Mesenteric fat pad (tissue), 1 donor: ENCODE measurements at places on chromosomes 4 and X. TPM values are rescaled to one million over a fixed set of nuclear protein-coding genes. Genes with fewer than 3 reads are reported as not detected.

The MFAP3L gene
- 3.6 TPM for total RNA-seq

The LRRC66 gene
- total RNA-seq = 0.42 TPM

The IL9R gene
- total RNA-seq = 0.22 TPM

The ASB12 gene
- total RNA-seq = not detected

The GLRA3 gene
- not detected for total RNA-seq

The ABLIM2 gene
- 34.1 TPM for total RNA-seq

The VCX3A gene
- not detected for total RNA-seq

The CACNA1F gene
- total RNA-seq = not detected

The PNMA5 gene
- not detected for total RNA-seq

The HOPX gene
- total RNA-seq = 3.2 TPM

The ZNF630 gene
- total RNA-seq = 0.96 TPM

The CSAG2 gene
- total RNA-seq = not detected

The GPM6B gene
- total RNA-seq = 2.3 TPM

The EDNRA gene
- 3.6 TPM for total RNA-seq

DNA sequence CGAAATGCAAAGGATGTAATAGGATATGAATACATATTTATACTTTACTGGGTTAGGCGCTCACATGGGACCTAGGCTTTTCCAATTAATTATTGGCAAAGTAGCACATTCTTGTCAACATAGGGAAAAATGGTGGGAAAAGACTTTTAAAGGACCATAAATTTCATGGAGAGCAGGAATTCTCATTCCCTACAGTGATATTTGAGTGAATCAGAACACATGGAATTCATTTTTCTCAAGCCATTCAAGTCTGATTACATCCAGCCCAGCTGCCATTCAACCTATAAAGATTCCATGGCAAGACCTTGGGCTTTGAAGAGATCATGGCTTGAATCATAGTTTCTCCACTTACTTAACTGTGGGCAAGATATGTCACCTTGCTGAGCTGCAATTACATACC lies 150.4 kb downstream of the SOWAHB start:
- no peak for DNase-seq

DNA sequence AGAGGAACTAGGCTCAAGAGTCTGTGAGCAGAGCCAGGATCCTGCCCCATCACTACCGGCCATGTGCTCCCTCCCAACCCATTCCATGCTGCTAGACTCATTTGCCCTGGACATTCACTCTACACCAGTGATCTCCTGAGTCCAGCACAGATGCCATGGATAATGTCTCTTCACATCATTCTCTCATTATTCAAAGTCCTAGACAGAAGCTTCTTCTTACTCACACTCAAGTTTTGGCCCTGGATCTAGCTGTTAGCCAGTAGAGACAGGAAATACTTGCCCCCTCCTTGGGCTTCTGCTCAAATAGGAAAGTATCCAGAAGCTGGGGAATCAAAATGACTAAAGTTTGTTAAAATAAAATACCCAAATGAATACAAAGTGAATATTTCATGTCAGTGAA lies 266.8 kb upstream of the LDB2 start:
- no peak for DNase-seq

DNA sequence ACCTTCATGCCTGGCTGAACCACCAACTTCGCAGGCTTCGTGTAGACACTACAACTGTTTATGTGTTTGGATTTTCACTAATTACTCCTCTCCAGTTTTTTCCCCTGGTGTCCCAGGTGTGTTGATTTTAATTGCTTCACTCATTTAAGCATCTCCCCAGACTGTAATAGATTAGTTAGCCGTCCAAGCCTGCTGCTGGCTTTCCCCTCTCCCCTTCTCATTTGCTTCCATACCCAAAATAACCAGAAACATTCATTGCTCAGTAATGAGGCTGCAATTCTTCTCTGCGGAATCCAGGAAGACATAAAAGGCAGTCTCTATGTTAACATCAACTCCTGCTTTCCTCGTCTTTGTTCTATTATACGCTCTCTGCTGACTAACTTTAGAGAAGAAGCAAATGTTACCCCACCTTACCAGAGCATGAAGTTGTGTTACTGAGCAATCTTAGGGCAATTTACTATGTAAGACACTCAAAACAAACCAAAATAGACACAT lies 37.9 kb upstream of the SCRG1 start:
- DNase-seq = no peak

DNA sequence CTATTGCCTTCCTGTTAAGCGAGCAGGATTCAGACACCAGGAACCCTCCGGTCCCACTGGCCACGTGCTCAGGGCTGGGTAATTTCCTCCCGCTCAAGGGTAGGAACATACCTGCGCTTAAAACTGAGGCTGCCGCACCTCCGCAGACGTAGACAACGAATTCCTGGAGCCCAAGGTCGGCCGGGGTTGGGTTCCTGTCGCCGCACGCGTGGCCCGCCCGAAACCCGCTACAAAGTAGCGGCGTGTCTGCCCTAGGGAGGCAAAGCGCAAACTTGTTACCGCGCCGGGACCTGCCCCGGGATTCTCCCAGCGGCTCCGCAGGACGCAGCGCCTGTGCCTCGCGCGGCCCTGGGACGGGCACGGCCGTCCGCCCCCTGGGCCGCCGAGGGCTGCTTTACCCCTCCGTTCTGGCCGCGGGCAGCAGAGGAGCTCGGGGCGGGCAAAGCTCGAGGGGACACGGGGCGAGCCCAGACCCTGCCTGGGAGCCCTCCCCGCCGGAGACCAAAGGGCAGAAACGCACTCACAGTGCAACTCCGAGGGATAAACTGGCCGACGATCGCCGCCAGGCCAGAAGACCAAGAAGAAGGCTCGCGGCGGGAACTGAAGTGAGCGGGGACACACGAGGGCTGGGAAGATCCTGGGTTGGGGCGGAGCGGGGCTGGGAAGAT lies at the start of gene ERVMER34-1:
TSS of gene ERVMER34-1 (minus strand) at position 607 of the 668 bp plus-strand sequence. CDS start 5,905 bp downstream, outside the sequence.
- no peak for DNase-seq

GRCh38 chr4:72555377-72555831 lies 13.6 kb downstream of the ADAMTS3 start:
- no peak for DNase-seq

- DNase-seq = no peak
Observed at GRCh38 chrX:38332505-38332904, 5.2 kb upstream of the RPGR start.

GRCh38 chr4:85788604-85789003 lies 313.7 kb downstream of the ARHGAP24 start:
- DNase-seq = no peak

GRCh38 chrX:74119016-74119910 lies 184.7 kb upstream of the ZCCHC13 start:
- no peak for DNase-seq

DNA sequence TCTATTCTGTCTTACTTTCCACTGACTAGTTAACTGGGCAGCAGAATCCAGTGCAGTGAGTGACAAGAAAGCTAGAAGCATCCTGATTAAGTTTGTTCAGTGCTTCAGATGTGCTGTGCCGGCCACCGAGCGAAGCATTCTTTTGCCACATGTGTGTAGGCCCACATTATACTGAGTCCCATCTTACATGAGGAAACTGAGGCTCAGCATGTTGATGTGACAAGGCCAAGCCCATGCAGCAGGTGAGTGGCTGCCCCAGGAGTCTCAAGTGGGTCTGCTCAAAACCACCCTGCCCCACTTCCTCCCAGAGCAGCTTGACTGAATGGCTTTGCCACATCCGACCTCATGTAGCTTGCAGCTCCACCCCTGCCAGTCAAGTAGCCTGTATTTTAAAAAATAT lies 50.5 kb downstream of the RHOH start:
- DNase-seq = no peak
